Head of caudate nucleus (tissue), 42 donors: ENCODE measurements at places on chromosomes 13 and 19.

DNA sequence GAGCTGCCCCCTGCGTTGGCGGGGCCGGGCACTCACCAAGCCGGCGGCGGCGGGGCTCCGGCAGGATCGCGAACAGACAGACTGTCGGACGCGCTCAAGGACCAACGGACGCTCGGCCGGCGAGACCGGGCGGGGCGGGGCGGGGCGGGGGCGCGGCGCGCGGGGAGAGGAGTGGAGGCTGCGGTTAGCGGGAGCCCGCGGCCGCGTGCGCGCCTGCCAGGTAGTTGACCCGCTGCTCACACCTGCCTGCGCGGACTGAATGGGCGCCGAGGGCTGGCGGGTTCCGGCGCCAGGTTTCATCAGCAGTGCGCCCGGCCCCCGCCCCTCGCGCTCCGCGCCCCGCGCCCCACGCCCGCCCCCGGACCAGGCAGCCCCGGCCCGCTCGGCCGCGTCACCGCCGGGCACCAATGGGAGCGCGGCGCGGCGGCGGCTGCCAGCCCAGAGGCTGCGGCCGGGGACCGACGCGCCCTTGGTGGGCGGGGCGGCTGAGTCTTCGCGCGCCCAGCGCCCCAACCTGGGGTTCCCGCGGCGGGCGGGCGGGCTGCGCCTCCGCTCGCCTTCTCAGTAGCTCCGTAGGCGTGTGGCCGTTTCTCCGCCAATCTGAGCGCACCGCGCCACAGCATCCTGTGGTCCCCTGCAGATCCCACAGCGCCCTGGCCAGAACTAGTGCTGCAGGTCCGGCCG is at the start of gene SLC7A1:
SLC7A1 (minus strand) TSS at position 309 of the 684 bp plus-strand sequence. CDS start 59,500 bp downstream, outside the sequence.
- DNase-seq = peak; percentile 69

GRCh38 chr13:60790620-60791019 is 393.6 kb downstream of the TDRD3 start:
- no peak for DNase-seq

DNA sequence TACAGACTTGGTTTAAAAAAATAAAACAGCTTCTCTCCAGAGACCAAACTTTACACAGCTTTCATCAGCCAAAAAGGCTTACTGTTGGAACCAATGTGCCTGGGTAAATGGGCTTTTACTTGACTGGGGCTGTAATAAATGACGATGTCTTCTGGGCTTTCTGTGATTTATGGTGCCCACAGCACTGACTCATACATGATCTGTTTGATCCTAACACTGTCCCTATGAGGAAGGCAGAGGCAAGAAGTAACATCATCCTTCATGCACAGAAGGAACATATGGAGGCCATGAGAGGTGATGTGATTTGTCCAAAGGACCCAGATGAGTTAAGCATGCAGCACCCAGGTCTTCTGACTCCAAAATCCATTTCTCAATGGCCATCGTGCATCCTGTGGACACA is 77.4 kb downstream of the DOCK9 start:
- no peak for DNase-seq

DNA sequence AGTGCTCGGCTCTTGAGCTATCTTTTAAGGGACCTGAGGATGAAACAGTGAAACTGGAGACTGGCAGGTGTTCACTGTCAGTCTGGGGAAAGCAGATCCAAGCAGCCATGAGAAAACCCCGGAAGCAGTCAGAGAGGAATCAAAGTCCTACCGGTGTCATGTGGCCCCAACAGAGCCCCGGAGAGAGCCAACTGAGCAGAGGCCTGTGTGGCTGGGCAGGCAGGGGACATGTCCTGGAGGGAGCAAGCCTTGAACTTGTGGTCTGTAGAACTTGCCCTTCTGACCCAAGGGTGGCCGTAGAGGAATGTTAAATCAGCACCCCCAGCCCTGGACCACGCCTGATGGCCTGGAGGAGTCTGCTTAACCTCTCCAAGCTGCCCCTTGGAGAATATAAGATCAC is 113.7 kb upstream of the ZNF507 start:
- no peak for DNase-seq

DNA sequence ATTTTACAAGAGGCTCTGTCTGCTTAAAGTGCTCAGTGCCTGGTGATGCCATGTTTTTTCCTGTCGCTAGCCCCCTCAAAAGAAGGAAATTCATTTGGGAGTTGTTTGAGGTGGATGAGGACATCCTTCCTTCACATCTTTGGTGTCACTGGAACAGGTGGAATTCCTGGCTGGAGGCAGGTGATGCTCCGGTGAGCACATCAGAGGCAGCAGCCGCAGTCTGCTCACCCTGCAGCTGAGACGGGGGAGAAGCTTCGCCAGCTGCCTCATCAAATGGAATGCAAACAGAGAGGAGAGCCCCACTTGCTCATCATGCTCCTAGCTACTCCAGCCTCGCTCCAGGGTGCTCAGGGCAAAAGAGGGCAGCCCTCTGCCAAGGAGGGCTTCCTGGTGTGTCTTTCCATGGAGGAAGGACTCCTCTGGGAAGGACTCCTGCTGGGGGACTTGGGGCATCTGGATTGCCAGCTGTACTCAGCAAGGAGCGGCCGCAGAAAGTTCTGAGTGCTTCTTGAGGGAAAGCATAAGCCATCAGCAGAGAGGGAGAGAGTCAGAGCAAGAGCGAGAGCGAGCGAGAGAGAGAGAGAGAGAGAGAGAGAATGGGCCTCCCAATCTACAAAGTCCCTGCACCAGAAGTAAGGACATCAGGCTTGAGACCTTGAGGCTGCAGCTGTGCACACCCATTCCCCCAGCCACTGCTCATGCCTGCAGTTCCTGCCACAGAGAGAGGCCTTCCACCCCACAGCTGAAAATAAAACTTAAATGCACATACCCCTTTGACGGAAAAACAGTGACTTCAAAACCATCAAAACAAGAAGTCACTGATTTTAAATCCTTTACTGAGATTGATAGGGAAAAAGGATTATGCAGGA is 74.3 kb upstream of the UBL3 start:
- no peak for DNase-seq

- DNase-seq = no peak
These were observed 19.9 kb downstream of the POMP start for GRCh38 chr13:28678809-28679208.

- no peak for DNase-seq
These were observed 49.8 kb upstream of the TRPC4 start for GRCh38 chr13:37919329-37919880.

GRCh38 chr13:45691667-45692066 is 10.5 kb upstream of the CBY2 start:
- no peak for DNase-seq

GRCh38 chr19:53664760-53665159 is 33.0 kb downstream of the DPRX start:
- no peak for DNase-seq

DNA sequence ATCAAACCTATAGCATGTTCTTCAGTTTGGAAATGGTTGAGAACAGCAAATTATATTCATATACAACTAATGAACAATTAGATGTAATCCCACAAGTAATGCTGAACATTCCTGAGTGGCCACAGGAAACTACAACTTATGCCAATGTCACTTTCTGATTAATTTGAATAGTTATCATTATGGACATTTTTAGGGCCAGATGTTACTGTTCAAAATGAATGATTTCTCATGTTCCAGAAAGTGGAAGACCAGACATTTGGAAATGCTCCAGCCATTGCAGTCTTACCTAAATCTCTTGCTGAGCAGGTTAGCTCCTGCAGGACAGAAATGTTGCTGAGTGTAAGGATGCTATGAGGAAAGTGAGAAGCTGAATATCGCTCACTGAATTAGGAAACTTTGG is 819.8 kb downstream of the PCDH9 start:
- no peak for DNase-seq

DNA sequence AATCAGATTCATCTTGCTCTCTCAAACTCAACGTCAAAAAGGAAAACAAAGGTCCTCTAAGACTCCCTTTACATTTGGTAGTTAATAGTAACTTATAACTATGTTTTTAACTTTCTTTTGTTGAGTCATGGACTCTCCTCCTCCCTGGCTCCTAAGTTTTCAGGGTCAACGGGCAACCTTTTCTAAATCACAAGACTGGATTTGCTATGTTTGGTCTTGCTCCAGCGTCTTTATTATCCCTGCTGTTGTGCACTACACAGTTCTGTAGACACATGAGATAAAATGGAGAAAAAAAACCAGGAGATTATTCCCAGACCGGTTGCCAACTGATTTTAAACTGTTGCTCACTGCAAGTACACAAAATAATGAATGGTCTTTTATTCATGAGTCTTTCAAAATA is 1.9 kb upstream of the ITM2B start:
- no peak for DNase-seq

GRCh38 chr13:31595563-31595962 is 143.8 kb upstream of the RXFP2 start:
- DNase-seq = no peak

GRCh38 chr19:32869966-32870573 is 503 bp upstream of the SLC7A9 start:
- DNase-seq = no peak

GRCh38 chr13:43561081-43561480 is 225.7 kb downstream of the ENOX1 start:
- DNase-seq = no peak
